ENCODE measurements at places on chromosomes 5 and 9. TPM values are rescaled to one million over a fixed set of nuclear protein-coding genes. Genes with fewer than 3 reads are reported as not detected.

DNA sequence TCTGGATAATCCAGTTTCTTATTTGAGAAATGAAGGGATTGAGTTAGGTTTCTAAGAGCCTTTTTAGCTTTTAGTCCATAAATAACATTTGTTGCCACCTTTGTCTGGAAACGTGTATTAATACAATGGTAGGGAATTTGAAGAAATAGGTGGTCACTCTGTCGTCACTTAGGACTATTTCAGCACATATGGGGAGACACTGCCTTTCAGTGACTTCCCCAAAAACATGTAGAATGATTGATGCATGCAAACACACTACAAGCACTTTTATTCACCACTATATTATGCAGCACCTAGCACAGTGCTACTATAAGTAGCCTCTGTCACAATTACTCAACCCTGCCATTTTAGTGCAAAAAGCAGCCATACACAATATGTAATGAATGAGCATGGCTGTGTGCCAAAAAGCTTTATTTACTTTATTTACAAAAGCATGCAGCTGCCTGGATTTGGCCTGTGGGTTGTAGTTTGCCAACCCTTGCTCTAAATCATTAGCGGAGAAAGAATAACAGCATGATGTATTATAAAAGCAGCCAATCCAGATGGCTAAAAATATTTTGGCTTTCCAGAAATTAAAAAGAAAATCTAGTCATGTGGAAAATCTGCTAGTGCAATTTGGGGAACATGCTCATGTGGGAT lies 154.2 kb upstream of the HMHB1 start:
- no peak for DNase-seq

Gene GPSM1
- total RNA-seq, result 77.0 TPM

Gene PAEP
- total RNA-seq, result not detected

GRCh38 chr9:108889649-108890067 lies 27.6 kb downstream of the ACTL7A start:
- DNase-seq, result no peak

DNA sequence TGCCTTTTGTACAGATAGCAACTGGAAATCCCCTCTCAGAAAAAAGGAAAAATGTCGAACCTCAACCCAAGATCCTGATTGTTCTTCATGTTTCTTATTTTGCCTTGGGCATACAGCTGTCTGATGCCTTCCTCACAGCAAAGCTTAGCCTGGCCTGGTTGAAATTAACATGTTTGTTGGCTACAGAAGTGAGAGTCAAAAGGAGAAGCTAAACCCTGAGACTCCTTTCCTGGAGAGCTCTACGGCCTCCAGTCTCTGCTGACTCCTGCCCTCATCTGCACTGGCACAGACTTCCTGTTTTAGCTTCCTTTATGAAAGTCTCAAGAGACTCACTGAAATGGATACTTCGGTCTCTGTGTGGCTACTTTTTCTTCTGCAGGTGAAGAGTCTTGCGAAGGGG lies 186.7 kb downstream of the PARP8 start:
- peak; percentile 34 for DNase-seq

Data from right cardiac atrium (tissue), 5 donors.